Activated naive CD8-positive, alpha-beta T cell treated with anti-CD3 and anti-CD28 coated beads, Interleukin-2, amount 50 U/mL, for 16 hours (primary cell): ENCODE measurements at places on chromosomes 3 and 15.

DNA sequence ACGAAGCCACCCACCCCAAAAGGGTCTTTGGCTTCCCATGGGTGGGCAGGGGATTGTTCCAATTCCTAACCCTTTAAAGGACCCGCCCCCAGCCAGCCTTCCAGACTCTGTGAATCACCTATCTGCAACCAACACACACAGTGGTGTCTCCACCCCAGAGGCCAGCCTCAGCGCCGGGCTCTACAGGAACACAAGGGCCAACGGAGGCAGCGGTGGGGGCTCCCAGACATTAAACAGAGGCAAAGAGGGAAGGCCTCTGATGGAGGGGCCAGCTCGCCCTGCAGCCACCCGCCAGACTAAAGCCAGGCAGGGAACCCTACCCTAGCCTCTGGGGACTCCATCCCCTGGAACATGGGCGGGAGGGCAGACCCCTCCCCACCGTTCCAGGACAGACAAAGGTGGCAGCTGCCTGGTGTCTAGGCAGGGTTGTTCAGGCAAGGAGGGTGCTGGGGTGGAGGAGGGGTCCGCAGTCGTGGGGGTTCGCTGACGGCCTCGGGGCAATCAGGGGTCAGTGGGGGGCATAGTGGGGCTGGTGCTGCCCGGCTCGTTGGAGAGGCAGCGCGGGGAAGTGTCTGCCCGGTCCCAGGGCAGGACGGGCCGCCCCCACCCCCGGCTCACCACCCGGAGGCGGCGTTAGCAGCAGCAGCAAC is 448 bp downstream of the SHISA5 start:
- no peak for DNase-seq

GRCh38 chr15:78407608-78408354 is 30.2 kb upstream of the IREB2 start:
- DNase-seq = no peak

GRCh38 chr3:11195201-11195600 is 40.9 kb downstream of the HRH1 start:
- no peak for DNase-seq

- DNase-seq = no peak
Measured at GRCh38 chr3:172553526-172554252, 30.5 kb upstream of the TNFSF10 start.

GRCh38 chr3:98628317-98628716 is 34.9 kb upstream of the CPOX start:
- DNase-seq = no peak

- no peak for DNase-seq
Measured at GRCh38 chr15:25783134-25783533, 80.0 kb downstream of the ATP10A start.

DNA sequence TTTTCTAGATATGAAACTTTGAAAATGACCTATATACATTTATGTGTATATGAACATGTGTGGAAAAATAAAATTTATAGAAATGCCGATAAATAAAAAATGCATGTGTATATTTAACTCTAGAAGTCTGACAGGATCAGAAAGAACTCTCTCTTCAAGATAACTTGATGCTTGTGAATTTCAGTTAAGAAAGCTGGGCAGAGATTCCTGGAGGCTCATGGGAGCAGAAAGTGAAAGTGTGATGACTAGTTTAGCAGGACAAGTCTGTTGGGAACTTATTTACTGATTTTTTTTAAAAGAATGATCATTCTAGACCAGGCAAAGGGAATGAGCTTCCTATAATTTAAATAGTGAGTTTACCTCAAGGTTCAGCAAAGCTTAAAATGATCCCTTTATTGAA is 81.5 kb upstream of the KCNAB1 start:
- no peak for DNase-seq

GRCh38 chr3:108079043-108079442 is 11.8 kb downstream of the CD47 start:
- no peak for DNase-seq

DNA sequence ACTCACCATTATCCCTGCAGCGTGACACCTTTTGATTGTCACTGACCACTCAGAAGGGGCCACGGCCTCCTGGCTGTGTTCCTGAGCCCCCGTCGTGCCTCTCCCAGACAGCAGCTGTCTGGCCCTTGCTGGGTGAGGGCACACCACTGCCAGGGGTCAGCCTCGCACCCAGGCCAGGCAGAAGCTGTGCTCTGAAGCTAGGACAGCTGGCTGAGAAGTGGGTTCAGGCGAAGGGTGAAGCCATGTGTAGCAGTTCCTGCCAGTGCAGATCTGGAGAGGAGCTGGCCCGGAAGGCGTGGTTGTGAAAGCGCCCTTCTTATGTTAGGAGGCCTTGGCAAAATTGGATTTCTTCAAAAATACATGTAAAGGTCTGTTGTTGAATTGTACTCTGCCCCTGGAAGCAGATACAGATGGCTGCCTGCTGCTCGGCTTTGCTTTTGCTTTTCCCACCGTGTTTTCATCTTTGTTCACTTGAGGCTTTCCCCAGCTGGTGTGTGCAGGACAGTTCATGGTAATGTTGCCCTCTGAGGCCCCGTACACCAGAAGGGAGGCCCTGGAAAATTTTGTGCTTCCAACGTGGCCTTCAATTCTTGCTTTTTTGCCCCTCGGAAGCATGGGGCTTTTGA is 49.1 kb downstream of the KLHL25 start:
- DNase-seq = no peak

DNA sequence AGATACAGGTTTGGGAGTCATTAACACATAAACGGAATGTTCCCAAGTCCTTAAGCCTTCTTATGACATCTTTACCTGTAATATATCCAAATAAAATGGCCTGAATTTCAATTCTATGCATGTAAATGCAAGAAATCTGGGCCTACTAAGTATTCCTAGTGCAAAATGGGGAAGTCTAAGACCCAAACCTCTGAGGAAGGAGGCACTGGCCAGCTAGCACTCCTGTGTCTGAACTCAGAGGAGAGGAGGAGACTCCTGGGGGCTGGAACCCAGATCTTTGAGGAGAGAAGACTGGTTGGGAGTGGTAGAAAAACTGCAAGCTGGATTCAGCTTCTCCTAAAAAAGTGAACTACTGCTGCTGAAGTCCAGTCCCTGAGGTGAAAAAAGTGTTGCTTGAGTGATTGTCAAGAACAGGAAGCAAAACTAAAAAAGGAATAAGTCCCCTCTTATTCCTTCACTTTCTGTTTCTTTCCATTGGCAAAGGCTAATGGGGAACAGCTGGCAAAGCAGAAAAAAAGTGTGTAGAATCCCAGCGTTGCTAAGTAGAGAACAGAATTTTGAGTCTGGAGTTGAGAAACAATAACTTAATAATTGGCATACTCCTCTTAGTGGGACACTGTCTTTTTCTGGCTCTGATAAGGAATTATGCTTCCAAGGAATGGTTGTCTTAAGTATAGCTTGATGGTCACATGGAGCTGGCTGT is 54.8 kb upstream of the ATP2C1 start:
- DNase-seq = no peak

GRCh38 chr3:141401095-141401494 is 32.8 kb downstream of the ZBTB38 start:
- DNase-seq = no peak

DNA sequence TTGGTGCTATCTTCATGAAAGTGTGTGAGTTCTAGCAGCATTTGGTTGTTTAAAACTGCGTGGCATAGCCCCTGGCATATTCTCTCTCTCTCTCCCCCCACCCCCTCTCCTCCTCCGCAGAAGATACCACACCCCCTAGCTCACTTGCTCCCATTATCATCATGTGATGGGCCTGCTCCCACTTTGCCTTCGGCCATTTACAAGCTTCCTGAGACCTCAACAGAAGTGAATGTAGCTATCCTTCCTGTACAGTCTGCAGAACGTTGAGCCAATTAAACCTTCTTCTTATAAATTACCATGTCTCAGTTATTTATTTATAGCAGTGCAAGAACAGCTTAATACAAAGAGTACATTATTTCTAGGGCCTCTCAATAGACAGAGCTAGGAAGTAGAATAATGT is 1032.5 kb upstream of the CADM2 start:
- DNase-seq = no peak

- DNase-seq = no peak
Measured at GRCh38 chr15:69510556-69510955, 57.9 kb downstream of the RPLP1 start.

DNA sequence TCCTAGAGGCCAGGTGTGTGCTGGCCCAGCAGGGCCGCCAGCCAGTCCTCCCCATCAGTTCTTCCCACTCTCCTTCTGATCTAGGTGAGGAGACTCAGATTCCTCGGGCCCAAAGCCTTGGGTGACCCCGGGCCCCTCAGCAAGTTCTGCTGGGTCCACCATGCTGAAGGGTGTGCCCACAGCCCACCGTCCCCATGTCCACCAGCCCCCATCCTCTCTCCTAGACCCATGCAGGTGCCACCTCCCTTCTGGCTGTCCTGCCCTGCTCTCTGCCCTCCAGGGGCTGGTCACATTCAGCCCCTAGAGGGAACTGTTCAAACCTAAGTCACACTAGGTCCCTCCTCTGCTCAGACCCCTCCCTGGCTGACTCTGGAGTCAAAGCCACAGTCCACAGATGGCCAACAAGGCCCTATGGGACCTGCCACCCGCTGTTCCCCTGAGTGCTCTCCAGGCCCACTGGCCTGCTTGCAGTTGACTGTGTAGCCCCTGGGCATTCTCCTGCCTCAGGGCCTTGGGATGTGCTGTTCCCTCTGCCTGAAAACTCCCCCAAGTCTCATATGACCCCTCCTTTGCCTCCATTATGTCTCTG is 878 bp upstream of the TLR9 start:
- no peak for DNase-seq

GRCh38 chr3:12400616-12401194 is 83.6 kb upstream of the TSEN2 start:
- no peak for DNase-seq

DNA sequence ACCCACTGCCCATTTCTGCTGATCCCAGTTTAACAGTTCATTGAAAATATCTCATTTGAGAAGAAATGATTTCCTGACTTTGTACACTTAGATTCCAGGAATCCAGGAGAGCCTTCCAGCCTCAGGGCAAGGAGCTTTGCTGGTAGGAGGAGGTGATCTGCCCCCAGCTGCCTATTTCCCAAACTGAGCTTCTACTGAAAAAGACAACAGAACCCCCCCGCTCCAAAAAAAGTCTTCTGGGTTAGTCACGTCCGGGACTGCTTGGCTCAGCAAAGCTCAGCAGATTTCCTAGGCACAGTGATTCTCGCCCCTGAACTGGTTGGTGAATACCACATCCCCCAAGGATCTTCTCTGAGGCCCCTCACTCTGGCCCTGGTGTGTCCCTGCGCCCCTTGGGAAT is 13.1 kb downstream of the SLC6A6 start:
- no peak for DNase-seq

GRCh38 chr3:173876476-173876875 is 478.9 kb downstream of the NLGN1 start:
- no peak for DNase-seq

GRCh38 chr3:183699238-183699947 is 1.8 kb downstream of the YEATS2 start:
- no peak for DNase-seq

DNA sequence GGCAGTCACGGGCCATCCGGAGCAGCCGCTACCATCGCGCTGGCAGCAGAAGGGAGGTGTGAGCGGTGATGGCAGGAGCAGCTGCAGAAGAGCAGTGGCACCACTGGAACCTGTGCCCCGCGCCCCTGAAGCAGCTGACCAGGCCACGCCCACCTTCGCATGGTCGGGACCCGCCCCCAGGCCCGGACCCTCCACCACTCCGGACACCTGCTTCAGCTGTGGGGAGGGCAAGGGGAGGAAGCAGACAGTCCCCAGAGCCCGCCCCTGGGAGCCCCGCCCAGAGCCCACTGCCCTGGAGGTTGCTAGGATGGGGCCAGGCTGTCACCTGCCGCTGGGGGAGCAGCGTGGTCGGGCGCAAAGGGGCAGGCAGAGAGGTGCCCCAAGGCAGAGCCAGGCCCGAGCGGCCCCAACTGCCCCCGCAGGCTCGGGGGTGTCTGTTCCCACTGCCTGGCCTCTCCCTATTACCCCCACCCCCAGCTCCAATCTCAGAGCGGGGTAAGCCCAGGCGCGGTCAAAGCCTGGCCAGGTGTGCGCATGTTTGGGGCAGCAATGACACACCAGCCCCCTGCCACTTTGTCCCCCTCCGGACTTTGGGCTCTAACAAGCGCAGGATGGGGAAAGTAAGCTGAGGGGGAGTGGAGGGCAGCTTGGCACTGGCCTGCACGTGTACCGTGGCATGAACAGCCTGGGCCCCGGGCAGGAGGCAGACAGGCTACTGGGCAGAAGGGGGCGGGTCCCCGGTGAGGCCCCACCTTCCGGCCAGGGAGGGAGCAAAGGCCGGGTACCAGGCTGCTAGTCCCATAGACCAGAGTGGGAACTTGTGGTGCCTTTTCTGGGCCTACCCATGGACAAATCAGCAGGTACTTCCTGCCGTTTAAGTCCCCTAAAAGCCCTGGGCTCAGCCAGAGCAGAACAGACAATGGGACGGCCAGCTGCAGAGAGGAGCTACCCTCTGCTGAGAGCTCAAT is 8.7 kb downstream of the SPCS1 start:
- no peak for DNase-seq

GRCh38 chr3:140903196-140903595 is 38.4 kb upstream of the SLC25A36 start:
- DNase-seq = no peak

- DNase-seq = no peak
Measured at GRCh38 chr15:63463793-63464192, 40.6 kb upstream of the USP3 start.

- DNase-seq = no peak
Measured at GRCh38 chr3:114447950-114448479, 154.2 kb downstream of the TIGIT start.

- no peak for DNase-seq
Measured at GRCh38 chr15:67882487-67883233, 42.8 kb upstream of the RNU6-1 start.

GRCh38 chr15:63504979-63505841 is 817 bp downstream of the USP3 start:
- DNase-seq = peak; percentile 10

- no peak for DNase-seq
Measured at GRCh38 chr3:72453706-72454105, 394.5 kb downstream of the SHQ1 start.

GRCh38 chr3:152518346-152518745 is 249.6 kb downstream of the MBNL1 start:
- no peak for DNase-seq

DNA sequence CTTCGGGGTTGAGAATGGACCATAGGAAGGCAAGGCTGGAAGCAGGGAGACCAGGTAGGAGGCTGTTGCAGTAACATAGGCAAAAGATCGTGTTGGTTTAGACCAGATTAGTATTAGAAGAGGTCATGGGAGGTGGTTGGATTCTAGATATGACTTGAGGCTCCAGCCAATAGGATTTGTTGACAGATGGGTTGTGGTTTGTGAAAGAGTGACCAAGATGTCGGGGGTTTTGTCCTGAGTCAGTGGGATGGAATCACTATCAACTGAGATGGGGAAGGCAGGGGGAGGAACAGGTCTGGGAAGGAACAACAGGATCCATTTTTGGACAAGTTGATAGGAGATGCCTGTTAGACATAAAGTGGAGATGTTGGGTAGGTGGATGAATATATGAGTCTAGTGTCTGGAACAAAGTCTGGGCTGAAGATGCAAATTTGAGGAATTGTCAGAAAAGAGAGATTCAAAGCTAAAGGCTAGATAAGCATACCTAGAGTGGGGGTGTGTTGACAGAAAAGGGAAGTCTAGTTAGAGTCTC is 95.5 kb upstream of the NPHP3 start:
- DNase-seq = no peak

- DNase-seq = no peak
Measured at GRCh38 chr3:155859859-155860258, 5.6 kb upstream of the SLC33A1 start.
